ENCODE measurements at places on chromosomes 3 and 15.

GRCh38 chr3:42214565-42215283 is 51.3 kb downstream of the CCK start:
- DNase-seq, result no peak

DNA sequence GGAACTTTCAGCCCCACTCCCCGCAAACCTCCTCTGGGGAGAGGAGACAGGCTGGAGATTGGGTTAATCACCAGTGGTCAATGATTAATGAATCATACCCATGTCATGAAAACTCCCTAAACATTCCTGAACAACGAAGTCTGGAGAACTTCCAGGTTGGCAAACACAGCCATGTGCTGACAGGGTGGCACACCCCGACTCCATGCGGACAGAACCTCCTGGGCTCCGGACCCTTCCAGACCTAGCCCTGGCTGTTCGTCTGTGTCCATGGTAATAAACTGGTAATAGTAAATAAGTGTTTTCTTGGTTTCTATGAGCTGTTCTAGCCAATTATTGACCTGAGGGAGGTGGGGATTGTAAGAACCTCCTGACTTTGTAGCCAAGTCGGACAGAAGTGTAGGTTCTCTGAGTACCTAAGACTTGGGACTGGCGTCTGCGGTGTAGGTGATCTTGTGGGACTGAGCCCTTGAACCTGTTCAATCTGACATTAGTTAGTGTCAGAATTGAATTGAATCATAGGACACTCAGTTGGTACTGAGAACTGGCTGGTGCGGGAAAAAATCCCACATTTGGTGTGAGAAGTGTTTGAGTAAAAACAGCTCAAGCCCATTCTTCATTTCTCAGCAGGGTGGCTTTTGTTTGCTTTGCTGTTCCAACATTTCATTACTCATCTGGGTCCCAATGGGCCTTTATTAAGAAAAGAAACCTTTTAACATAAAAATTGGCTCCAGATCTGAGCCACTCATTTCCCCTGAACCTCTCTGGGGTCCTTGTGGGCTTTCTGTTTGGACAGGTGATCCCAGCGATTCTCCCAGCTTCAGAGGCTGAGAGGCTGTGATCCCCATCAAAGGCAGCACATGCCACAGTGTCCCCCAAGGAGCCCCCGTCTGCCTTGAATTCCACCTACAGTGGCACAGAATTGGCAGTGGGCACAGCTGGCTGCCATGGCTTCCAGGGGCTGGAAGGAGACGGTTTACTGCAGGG is 151.0 kb downstream of the TJP1 start:
- DNase-seq, result no peak

DNA sequence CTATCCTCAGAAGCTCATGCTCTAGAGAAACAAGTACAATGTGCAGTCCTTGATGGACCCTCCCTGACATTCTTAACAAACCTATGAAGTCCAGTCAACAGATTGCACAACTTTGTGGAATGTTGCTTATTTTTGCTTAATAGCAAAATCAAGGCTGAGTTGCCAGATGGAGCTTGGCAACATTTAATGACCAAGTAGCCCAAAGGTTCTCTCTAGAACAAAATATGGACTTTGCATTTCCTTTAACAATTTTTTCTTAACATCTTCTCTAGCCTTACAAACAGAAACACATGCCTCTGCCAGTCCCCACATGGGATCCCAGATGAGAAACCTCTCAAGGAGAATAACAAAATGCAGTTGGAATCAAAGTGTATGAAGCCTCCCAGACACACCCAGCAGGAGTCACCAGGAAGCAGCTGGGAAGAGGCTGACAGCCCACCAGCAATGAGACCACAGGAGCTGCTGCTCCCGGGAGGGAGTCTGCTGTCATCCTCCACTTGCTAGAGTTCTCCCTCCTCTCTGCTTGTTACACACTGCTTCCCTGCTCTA is 422.5 kb upstream of the CDIN1 start:
- no peak for DNase-seq

- DNase-seq, result no peak
Observed at GRCh38 chr3:195249057-195249770, 21.7 kb downstream of the XXYLT1 start.

- no peak for DNase-seq
Observed at GRCh38 chr3:71466483-71466882, 117.0 kb downstream of the FOXP1 start.

- no peak for DNase-seq
Observed at GRCh38 chr3:146626403-146627122, 21.4 kb upstream of the PLSCR5 start.

- no peak for DNase-seq
Observed at GRCh38 chr15:98150084-98150483, 189.6 kb downstream of the ARRDC4 start.

- DNase-seq, result peak; percentile 59
Observed at GRCh38 chr3:184336547-184337398, 627 bp upstream of the FAM131A start.

DNA sequence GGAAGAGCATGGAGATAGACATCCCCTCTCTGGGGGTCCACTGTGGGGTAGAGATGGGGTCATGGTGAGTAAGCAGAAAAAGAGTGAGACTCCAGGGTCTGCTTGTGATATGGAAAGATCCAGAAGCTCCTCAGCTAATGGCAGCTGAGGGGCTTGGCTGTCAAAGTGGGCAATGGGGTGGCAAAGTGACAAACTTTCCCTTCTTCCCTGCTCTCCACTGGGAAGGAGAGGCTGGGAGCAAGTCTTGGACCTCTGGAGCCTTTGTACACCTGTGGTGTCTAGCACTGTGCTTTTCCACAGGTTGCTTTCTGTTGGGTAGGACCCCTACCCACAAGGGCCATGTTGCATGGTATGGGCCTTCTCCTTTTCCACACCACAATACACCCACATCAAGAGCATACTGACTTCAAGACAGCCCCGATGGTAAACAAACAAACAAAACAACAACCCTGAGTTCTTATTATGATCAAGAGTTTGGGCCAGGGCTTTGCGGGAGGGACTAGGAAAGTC is 3.5 kb downstream of the ITGA11 start:
- DNase-seq, result no peak

DNA sequence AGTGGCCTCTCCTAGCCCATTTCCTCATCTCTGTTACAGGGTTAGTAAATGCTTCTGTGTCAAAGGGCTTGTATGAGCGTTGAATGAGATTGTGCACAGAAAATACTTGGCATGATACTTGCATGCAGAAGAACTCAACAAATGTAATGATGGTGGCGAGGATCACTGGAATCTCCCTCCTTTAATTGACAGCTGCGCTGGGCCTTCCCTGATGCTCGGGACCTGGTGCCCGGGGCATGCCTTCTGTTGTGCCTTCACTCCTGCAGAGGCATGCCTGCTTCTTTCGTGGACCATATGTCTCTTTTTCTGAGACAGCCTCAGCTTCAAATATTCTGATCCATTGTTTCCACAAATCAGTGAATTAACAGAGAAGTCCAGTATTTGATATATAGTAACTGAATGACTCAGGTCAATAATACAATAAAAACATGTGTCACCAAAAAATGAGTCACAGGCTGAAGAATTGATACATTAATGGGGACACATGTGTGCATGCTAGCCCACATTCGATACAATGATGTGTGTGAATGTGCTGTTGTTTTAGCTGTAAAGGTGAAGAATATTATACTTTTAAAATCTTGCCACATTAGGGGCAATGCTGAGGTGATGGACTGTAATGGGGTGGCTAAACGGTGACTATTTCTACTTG is 243.3 kb upstream of the TBL1XR1 start:
- DNase-seq, result no peak

GRCh38 chr3:157274644-157275137 is 114.7 kb upstream of the CCNL1 start:
- DNase-seq, result peak; percentile 97

DNA sequence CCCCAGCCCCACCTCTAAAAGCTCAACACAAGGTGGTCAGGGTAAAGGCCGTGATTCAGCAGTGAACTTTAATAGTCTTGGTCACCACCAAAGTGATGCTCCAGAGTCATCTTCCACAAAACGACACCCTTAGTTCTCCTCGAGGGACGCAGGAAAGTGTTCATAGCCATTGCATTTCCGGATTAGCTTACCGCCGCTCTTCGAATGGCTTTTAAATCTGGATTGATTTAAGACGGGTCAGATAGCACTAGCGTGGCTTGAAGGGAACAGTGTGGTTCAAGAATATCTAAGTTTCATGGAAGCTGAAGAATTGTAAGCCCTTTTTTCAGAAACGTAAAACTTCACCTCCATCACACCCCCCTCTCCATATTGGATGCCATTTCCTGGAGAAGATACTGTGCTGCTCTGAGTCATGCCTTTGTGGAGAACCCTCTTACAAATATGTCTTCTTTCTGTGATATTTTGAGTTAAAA is 829 bp downstream of the RNF7 start:
- DNase-seq, result no peak

Data from LNCaP clone FGC (cell line).